ENCODE measurements at places on chromosomes 7 and 10.
A peak's percentile ranks its signal among the peaks of the same experiment; 100 is the strongest.

GRCh38 chr10:112744181-112745096 is 205.6 kb upstream of the TCF7L2 start:
- DNase-seq = no peak

- DNase-seq = no peak
Observed at GRCh38 chr10:14486777-14487487, 156.2 kb upstream of the FRMD4A start.

- DNase-seq = no peak
Observed at GRCh38 chr7:128886391-128887168, 23.9 kb downstream of the ATP6V1F start.

- no peak for DNase-seq
Observed at GRCh38 chr7:91656541-91657482, 223.7 kb downstream of the MTERF1 start.

- no peak for DNase-seq
Observed at GRCh38 chr10:113086282-113086681, 136.2 kb downstream of the TCF7L2 start.

DNA sequence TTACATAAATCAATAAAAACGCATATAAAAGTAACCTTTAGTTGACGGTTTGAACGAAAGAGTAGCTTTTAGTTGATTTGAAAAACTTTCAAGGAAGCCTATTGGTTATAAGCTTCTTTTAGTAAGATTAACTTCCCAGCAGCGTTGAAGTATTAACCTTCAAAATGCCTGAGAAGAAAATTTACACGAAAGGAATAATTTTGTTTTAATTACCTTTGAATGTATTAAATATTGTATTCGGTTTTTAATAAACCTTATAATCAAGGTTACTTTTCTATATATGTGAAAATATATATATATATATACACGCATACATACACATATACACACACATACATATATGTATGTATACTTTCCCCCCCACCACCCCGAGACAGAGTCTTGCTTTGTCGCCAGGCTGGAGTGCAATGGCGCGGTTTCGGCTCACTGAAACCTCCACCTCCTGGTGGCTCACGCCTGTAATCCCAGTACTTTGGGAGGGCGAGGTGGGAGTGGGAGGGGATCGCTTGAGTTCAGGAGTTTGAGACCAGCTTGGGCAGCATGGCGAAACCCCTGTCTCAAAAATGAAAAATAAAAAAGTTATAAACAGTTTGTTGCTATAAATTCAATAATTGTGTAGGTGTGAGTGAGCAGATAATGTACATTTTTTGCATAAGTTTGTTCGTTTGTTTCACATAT is 57.6 kb upstream of the EZH2 start:
- peak; percentile 5 for DNase-seq

- no peak for DNase-seq
Observed at GRCh38 chr7:114365791-114366190, 48.8 kb upstream of the FOXP2 start.

DNA sequence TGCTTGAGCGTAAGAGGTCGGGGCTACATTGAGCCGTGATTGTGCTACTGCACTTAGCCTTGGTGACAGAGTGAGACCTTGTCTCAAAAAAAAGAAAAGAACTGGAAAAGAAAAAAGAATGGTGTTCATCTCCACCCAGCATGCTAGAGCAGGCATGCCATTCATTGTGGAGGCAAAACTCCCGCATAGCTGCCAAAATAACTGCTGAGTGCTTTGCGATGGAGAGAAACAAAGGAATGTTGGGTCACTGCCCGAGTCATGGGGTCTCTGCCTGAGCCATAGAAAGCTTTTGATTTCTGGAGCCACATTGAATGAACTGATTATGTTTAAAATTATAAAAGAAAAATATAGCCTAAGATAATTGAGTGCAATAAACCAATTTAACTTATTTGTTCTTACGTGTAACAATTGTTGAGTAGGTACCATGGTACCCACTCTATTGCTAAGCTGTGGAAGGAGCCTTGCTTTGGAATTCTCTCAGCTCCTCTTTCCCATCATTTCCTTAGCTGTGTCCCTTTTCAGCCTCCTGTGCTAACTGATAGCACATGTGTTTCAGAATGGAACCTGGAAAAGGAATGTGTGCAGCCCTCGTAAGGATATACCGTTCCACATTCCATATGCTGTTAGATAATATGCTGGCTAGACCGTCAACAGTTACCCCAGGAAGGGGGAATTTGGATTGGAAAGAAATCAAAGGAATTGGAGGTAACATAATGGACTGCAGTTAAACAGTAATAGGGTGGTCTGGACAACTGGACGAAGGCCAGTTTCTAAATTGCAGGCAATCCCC is 99.0 kb downstream of the KIAA1217 start:
- peak; percentile 12 for DNase-seq

GRCh38 chr7:118745927-118746326 is 521.4 kb downstream of the ANKRD7 start:
- DNase-seq = no peak

DNA sequence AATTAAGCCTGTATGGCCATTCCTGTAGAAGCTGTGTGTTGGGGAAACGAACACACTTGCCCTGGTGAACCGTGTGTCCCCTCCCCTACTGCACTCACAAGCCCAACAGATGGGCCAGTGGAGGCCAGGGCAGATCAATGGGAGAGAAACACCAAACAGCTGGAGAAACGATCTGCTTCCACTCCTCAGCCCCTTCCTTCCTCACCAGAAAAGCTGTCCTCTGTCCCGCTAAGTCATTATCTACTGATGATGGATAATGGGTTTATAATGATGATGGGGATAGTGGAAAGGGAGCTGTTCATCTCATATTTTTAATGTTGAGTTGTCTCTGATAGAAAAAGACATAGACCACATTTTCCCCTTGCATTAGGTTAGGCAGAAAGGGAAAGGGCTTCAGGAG is 99.7 kb downstream of the ELMO1 start:
- DNase-seq = no peak

DNA sequence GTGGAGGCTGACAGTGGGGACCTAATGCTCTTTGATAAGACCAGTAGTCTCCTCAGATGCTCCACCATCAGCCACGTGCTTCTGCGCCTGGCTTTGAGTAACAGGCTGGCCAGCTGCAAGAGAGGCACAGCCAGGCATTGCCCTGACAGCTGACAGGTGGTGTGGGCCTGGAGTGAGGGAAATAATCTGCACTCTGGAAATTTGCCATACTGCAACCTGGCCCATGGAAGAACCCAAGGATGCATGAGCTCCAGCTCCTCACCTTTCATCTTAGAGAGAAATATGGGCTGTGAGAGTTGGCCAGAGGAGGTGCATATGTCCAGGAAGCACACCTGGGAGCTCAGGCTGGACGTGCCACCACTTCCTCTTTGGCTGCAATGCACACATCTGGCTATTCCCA is 118.9 kb downstream of the PLXDC2 start:
- DNase-seq = no peak

GRCh38 chr7:112866424-112866823 is 76.2 kb upstream of the TMEM168 start:
- peak; percentile 3 for DNase-seq

- DNase-seq = no peak
Observed at GRCh38 chr10:88076027-88076880, 212.8 kb downstream of the PTEN start.

DNA sequence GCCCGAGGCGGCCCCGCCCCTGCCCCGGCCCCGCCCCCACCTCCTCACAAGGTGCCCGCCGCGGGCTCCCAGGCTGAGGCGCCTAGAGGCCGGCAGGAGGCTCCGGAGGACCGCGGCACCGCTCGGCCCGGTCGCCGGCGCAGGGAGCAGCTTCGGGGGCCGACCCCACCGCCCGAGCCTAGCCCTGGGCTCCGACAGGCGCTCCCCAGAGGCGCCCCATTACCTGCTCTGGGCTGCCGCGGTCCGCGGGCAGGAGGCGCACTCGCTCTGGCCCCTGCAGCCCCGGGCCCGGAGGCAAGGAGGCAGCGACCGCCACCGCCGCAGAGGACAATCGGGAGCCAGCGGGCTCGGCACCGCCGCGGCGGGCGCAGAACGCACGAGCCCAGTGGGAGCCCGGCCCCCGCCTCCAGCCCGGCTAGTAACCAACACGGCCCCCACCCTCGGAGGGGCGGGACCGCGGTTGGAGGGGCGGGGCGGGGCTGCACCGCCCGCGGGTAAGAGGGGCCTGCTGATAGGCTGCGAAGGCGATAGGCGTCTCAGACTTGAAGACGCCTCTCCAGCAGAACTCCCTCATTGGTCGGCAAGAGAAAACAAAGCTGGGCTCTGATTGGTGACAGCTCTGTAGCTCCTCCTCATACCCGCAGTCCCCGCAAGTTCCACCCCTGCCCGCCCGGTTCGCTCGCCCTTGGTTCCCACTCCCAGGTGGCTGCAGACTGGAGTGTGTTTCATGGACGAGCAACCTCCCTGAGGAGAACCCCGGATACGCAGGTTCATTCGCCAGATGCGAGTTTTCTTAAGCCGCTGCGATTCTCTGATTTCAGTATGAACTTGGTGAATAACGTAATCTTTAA is at the start of gene MPP7:
Gene MPP7 (minus strand): TSS at position 427 of the 851 bp plus-strand sequence. CDS start 64,460 bp downstream, outside the sequence.
- peak; percentile 99 for DNase-seq

GRCh38 chr7:101156866-101157589 is 2.8 kb downstream of the AP1S1 start:
- no peak for DNase-seq

DNA sequence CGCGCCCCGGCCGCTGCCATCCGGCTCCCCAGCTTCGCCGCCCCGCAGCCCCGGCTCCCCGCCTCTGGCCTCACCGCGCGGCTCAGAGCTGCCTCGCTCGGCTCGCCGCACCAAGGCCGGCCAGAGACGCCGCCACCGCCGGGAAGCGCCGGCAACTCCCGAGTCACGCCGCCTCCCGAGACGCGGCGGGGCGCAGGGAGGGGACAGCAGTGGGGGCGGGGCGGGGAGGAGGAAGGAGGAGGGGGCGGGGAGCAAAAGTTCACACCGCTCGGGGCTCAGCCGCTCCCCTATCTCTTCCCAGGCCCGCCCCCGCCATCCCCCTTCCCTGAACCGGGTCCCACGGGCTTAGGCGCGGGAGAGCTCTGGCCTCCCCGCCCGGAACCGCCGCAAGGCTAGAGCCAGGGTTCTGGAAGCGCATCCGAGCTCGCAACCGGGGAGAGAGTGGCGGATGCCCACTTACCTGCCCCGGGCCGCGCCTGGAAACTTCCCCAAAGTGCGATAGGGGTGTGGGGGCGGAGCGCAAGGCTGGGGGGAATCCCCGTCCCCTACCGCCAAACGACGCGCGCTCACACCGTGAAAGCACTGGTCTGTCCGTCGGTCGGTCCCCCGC is 1.0 kb downstream of the CHST15 start:
- peak; percentile 39 for DNase-seq

DNA sequence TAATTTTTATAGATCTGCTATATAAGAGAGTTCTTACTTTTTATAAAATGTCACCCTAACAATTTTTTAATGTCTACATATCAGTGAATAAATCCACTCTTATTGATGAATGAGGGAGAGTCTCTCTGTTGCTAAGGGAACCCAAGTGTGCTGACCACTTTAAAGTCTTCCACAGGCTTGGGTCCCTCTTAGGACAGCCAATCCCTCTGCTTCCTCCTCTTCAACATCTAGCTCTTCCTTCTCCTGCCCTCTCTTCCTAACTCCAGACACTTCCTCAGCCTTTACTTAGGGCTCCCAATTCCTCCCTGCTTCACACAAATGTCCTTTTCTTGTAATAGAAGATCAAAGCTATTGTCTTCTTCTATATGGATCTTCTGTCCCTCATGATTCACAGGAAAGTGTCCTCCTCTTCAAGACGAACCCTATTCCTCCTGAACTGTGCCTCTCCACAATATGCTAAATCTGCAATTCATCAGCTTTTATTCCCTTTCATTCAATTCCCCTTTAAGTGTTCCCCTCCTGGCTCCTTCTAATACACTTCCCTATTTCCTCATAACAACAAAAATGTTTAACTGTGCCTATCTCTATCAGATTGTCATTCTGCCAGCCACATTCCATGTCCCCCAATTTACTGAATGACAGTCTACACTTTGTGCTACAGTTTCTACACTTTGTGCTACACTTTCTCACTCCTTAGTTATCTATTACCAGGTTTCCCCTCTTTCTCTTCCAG is 37.7 kb downstream of the CDK6 start:
- no peak for DNase-seq

GRCh38 chr7:156236936-156237599 is 403.5 kb upstream of the RNF32 start:
- DNase-seq = no peak

GRCh38 chr10:26914898-26915297 is 54.1 kb upstream of the ABI1 start:
- DNase-seq = no peak

GRCh38 chr10:77073663-77073960 is 564.0 kb downstream of the KCNMA1 start:
- no peak for DNase-seq

DNA sequence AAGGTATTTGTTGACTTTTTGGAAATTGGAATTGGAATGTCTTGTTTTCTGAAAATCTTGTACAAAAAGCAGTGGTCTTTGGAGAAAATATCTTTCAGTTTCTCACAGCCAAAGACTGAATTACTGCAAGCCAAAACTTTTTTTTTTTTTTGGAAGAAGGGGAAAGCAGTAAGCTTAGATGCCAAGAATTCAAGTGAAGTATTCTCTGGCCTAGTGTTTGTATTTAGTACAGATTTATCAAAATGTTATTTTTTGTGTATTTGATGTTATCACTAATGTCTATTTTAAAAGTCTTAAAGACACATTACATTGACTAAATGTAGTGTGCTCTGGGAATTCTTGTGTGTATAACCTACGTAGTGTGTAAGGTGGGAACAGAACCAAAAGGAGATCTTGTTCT is 6.2 kb downstream of the TET1 start:
- no peak for DNase-seq

GRCh38 chr10:1284076-1284475 is 227.9 kb downstream of the WDR37 start:
- no peak for DNase-seq

Data from midbrain (tissue), 1 donor.